HFFc6 (cell line): ENCODE measurements at places on chromosomes 2 and 18. TPM values are rescaled to one million over a fixed set of nuclear protein-coding genes. Genes with fewer than 3 reads are reported as not detected.

- H3K27ac ChIP-seq, result peak overlapping the region; percentile 25; the same call in 1 of the 2 replicates
- no peak for DNase-seq
- peaks cover 15% of the 10 kb centered on the region for H3K4me1 ChIP-seq
- H3K4me3 ChIP-seq, result peak overlapping the region; percentile 76; the same call in 1 of the 2 replicates
- H3K27me3 ChIP-seq, result peaks cover 12% of the 10 kb centered on the region
Measured at GRCh38 chr18:76610933-76611749, 116.1 kb upstream of the ZNF516 start.

- no peaks in the 10 kb centered on the region for H3K4me1 ChIP-seq
- H3K27ac ChIP-seq, result no peak overlapping the region
- H3K27me3 ChIP-seq, result no peaks in the 10 kb centered on the region; the same call in none of the 2 replicates
- no peak for DNase-seq
- no peaks in the 10 kb centered on the region; the same call in 1 of the 2 replicates for H3K36me3 ChIP-seq
- H3K4me3 ChIP-seq, result no peak overlapping the region
Measured at GRCh38 chr18:1498216-1498615, 593.5 kb downstream of the ADCYAP1 start.

The CCT7 gene
- 407 to 421 TPM (median 408 TPM) in 3 replicates for total RNA-seq

DNA sequence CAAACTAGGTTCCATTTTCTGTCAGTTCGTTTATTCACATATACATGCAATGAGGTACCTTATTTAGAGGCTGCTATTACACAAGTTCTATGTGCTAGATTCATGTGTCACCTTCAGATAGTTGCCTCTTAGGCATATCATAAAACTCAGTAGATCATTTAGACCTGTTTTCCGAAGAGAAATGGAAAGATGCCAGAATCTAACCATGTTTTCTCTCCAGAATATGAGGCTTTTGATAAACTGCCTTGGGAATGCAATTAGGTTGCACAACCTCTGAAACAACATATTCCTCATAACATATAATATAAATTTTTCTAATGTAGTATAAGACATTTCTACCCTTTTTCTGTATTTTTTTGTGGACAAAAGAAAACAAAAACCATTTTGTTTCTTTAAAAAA, 108.1 kb downstream of the PRPF40A start:
- no peak for DNase-seq
- H3K27me3 ChIP-seq, result no peaks in the 10 kb centered on the region
- H3K4me1 ChIP-seq, result peaks cover 47% of the 10 kb centered on the region
- no peaks in the 10 kb centered on the region; the same call in 1 of the 2 replicates for H3K36me3 ChIP-seq
- no peak overlapping the region for H3K4me3 ChIP-seq
- no peak overlapping the region for H3K27ac ChIP-seq
